ENCODE measurements at places on chromosomes 5 and 9. TPM values are rescaled to one million over a fixed set of nuclear protein-coding genes. Genes with fewer than 3 reads are reported as not detected.

Gene TCF7
- 2.4 TPM for polyA plus RNA-seq

Gene SHB
- 14.7 TPM for polyA plus RNA-seq

Gene PCDHB3
- polyA plus RNA-seq: 0.14 TPM

Gene RASEF
- polyA plus RNA-seq: 4.3 TPM

Gene MORN5
- 0.69 TPM for polyA plus RNA-seq
